Fibroblast of skin of left quadriceps (primary cell): ENCODE measurements at places on chromosomes 1 and 21.

- DNase-seq: no peak
Measured at GRCh38 chr1:205190845-205191577, 20.5 kb downstream of the DSTYK start.

GRCh38 chr1:201004732-201005131 lies 18.8 kb downstream of the KIF21B start:
- DNase-seq: no peak

- no peak for DNase-seq
Measured at GRCh38 chr1:173749137-173749536, 34.4 kb downstream of the KLHL20 start.

DNA sequence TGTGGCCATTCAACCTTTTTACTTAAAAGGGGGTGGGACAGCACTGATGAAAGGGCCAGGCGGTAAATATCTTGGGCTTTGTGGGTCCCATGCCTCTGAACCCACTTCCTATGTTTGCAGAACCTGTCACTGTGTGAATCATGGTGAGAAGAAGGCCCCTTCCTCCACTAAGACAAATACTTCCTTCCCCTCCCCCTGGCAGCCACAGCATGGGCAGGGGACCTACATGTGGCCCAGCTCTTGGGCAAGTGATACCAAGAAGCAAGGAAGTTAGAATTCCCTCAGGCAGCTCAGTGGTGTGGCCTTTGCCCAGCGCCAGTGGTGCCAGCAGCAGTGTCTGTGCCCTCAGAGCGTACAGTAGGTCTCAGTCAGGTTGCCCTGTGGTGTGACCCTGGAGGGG lies 168.6 kb downstream of the TRIM33 start:
- DNase-seq: no peak

- no peak for DNase-seq
Measured at GRCh38 chr1:8523666-8524206, 205.8 kb downstream of the SLC45A1 start.

GRCh38 chr1:244460197-244460596 lies 876 bp upstream of the CATSPERE start:
- no peak for DNase-seq

- DNase-seq: peak; percentile 55
Measured at GRCh38 chr1:66374561-66375111, 159.3 kb upstream of the SGIP1 start.

GRCh38 chr1:14791654-14792053 lies 193.2 kb downstream of the KAZN start:
- DNase-seq: no peak

DNA sequence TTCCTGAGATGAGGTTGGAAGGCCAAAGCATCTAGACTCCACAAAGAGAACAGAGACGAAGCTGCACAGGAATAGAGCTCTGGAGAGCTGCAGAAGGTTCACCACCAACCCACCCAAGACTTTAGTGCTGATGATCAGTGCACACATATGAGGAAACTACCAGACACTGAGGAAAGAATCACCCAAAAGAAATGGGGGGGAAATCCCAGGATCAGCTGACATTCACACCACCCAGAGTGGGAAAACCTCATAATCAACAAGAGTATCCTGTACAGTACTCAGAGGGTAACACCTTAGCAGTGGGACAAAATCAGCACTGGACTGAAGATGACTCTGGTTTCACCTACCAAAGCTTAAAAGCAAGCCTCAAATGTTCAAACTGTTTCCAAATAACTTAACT lies 36.4 kb downstream of the DENND1B start:
- no peak for DNase-seq

DNA sequence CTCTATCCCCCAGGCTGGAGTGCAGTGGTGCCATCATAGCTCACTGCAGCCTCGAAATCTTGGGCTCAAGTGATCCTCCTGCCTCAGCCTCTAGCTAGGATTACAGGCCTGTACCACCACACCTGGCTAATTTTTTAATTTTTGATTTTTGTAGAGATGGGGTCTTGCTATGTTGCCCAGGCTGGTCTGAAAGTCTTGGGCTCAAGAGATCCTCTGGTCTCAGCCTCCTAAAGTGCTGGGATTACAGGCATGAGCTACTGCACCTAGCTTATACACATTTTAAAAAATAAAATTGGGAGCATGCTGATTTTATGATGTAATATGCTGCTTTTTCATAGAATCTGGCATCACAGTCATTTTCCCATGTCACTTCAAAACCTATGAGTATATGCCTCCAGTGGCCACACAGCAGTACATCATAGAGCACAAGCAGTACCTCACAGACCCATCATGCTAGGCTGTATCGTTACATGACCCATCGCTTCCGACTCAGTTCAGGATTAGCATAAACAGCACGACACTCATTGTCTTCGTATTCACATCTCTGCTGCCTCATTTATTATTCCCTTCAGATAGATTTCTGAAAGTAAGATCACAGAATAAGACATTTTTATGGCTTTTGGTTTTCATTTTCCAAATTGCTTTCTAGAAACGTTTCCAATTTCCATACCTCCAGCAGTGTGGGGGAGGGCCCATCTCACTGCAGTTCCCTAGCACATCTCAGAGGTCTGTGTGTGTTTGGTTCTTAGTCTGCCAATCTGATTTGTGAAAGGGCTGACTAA lies 35.9 kb upstream of the CCSAP start:
- no peak for DNase-seq

GRCh38 chr1:151990856-151991198 lies 2.8 kb downstream of the S100A10 start:
- DNase-seq: no peak

DNA sequence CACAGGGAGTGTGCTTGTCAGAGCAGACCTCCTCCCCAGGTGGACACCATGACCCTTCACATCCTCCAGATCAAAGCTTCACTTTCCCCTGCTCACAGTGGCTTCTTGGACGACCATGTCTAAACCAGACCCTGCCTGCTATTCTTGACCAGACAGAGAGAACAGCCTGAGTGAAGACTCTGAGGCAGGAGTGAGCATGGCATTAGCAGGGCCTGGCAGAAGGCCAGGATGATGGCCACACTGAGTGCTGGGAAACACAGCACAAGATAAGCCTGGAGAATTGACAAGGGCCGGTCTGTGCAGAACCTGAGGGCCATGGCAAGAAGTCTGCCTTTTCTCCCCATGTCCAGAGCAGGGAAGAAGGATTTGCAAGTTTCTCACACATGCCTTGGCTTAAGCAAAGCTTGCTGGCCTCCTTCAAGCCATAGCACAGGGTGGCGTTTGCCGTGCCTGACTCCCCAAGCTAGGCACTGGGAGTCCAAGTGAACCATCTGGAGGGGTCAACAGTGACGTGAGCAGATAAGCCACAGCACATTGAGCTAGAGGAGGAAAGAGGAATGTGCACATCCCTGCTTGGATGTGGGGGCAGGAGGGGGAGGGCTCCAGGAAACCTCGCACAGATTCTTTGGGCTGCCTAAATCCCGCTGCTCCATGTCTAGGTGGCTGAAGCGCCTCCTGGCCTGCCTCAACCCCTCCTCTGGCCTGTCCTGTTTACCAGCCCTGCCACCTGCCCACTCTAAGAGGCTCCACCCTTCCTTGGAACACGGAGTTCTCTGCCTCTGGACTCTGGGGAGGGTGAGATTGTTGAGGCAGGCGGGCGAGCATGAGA lies 87.1 kb downstream of the CD58 start:
- DNase-seq: no peak

- DNase-seq: no peak
Measured at GRCh38 chr1:8003438-8004112, 22.5 kb downstream of the ERRFI1 start.

DNA sequence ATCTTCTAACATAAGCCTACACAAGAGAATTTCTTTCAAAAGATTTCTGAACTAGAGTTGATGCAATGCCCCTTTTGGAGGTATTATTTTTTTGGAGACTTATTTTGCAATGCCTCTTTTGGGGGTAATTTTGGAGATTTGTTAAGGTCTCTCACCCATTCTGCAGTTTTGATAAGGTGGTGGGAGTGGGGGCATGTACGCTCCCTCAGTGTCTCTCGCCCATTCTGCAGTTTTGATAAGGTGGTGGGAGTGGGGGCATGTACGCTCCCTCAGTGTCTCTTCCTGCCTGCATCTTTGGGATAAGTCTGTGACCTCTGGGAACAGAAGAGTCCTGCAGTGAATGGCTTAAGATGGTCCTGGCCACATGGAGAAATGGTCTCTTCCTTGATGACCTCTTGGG lies 312.2 kb downstream of the ZP4 start:
- no peak for DNase-seq
